ENCODE measurements at places on chromosomes 2 and 18. TPM values are rescaled to one million over a fixed set of nuclear protein-coding genes. Genes with fewer than 3 reads are reported as not detected.

The CGREF1 gene
- 8.1 TPM for total RNA-seq

The DSC1 gene
- not detected for total RNA-seq

The SIX2 gene
- total RNA-seq, result 2.5 TPM

The EGR4 gene
- total RNA-seq, result 0.19 TPM

The OSR1 gene
- total RNA-seq, result 10.0 TPM

The SEMA4F gene
- 13.4 TPM for total RNA-seq

The ANKRD62 gene
- total RNA-seq, result not detected

The RBM44 gene
- 0.09 TPM for total RNA-seq

The GPR75 gene
- 1.1 TPM for total RNA-seq

The EVA1A gene
- total RNA-seq, result 7.7 TPM

The MBD2 gene
- total RNA-seq, result 44.4 TPM

The CTDP1 gene
- total RNA-seq, result 17.5 TPM

The RUFY4 gene
- not detected for total RNA-seq

The SNORC gene
- total RNA-seq, result 5.4 TPM

The PDE1A gene
- total RNA-seq, result 0.17 TPM
